NCI-H2081 treated with DMSO at 0.1 percent for 48 hours (cell line): ENCODE measurements at places on chromosomes 6 and 20.

DNA sequence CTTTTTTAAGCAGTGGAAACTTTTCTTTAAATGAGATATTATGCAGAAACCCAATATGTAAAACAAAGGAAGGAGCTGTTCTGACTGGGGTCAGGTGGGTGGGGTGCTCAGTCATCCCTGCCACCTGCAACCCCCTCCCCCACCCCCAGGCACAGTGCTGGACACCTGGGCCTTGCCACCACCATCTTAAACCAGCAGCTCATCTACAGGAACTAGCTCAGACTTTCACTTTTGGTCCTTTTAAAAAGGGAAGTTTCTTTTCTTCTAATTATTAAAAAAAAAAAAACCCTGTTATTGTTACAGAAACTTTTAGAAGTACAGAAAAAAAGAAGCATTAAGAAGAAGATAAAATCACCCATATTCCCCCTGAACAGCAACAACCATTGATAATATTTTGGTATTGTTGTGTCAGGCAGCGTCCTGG is 37.1 kb downstream of the PPP1R16B start:
- DNase-seq = no peak

DNA sequence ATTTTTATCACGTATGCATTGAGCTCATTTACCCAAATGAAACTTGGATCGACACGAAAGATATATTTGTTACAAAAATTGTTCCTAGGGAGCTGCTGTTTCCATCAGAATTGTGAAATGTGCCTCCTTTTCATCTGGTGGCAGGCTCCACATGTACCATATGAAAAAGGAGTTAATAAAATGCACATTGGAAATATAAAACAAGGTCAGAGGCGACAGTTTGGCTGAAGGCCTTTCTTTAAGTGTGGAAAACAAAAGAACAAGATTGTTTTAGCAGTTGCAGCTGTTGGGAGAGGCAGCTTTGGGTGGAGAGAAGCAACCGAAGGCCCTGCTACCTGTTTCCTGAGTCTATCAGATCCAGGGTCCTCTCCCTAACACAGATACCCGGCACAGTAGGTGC is 334.5 kb upstream of the NT5E start:
- DNase-seq = no peak

GRCh38 chr20:62624719-62625453 is 17.4 kb upstream of the SLCO4A1 start:
- no peak for DNase-seq

DNA sequence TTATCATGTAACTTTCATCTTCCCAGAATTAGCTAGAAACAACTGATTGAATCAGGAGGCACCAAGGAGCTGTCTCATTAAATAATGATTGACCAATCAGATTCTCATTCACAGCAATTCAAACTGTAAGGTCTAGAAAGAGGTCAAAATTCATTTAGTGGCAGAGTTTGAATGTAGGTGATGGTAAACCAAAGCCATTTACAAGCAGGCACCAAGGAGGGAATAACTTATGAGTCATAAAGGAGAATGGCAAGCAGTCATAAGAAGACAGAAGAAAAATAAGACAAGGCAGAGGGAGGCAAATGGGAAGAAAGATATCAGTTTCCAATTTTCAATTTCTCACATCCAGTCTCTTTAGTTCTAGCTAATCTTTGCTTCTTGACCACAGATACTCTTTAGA is 52.9 kb upstream of the DEFB112 start:
- no peak for DNase-seq

- DNase-seq = no peak
These were observed 167.6 kb downstream of the THBS2 start for GRCh38 chr6:169086020-169086419.

- no peak for DNase-seq
These were observed 10.4 kb downstream of the SRXN1 start for GRCh38 chr20:642398-643174.

GRCh38 chr20:63495741-63496595 is 2.9 kb downstream of the EEF1A2 start:
- no peak for DNase-seq
